ENCODE measurements at places on chromosomes 6 and 20. TPM values are rescaled to one million over a fixed set of nuclear protein-coding genes. Genes with fewer than 3 reads are reported as not detected.

- no peak for DNase-seq
These were observed 194.0 kb upstream of the RNF217 start for GRCh38 chr6:124768224-124768623.

DNA sequence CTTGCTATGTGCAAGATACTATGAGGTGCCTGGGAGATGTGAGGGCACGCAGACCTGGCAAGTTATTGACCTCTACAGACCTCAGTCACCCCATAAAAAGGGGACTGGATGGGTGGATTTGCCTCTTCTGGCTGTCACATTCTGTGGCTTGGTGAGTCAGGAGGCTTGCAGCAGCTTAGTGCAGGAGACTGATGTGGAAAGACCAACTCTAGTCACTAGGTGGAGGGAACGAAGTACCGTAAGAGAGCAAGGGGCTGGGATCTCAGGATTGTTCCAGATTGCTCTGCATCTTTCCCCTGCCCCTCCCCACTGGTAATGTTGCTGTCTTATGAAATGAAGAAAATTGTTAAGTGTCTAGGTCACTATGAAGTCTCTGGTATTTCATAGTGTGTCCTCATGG is 3.3 kb downstream of the MAPRE1 start:
- no peak for DNase-seq

- DNase-seq = no peak
These were observed 16.8 kb downstream of the SCML4 start for GRCh38 chr6:107807196-107807811.

DNA sequence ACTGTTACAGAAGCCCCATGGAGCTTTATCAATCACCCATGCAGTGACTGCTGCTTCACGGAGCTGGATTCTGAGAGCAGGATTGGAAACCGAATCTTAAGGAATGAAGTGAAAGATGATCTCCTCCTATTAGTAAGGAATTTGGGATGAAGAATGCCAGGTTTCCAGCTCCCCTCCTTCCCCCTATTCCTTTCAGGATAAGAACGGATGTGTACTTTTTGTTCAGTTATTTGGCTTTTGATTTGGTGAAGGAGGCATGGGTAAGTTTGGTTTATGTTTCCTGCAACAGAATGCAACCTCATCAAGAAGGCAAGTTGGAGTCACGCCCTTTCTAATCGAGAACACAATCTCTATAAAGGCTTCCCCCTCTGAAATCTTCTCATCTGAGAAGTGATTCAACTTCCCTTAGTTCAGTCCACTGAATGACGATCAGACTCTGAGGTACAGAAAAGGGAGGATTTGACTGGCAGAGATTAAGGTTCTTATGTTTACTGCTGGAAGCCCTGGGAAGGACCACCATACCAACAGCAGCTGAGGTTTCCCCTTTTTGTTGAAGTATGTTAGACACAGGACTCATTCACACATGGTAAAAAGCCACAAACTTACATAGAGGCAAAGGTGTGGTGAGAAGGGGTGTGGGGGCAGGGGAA is 5.5 kb downstream of the ELMO2 start:
- DNase-seq = peak; percentile 56

DNA sequence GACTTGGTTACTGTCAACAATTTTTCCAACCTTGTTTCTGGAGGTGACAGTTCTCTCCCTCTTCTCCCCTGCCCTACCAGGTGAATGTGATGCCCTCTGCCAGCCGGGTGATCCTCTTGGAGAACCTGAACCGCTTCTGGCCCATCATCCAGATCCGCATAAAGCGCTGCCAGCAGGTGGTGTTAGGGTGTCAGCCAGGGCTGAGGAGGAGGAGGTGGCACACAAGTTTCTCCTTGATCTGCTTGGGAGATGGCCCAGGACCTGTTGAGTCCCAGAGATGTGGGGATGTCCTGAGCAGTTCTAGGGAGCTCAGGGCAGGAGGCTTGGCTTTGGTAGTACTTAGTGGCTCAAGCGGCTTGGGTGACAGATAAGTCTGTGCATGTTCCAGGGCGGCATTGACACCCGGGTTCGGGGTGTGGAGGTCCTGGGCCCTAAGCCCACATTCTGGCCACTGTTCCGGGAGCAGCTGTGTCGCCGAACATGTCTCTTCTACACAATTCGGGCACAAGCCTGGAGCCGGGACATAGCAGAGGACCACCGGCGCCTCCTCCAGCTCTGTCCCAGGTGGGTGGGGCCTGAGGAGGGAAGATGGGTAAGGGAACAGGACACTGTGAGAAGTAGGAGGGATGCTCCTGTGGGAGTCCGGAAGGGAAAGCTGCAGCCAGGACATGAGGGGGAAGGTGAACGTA is 21.2 kb downstream of the CUL9 start:
- DNase-seq = no peak

DNA sequence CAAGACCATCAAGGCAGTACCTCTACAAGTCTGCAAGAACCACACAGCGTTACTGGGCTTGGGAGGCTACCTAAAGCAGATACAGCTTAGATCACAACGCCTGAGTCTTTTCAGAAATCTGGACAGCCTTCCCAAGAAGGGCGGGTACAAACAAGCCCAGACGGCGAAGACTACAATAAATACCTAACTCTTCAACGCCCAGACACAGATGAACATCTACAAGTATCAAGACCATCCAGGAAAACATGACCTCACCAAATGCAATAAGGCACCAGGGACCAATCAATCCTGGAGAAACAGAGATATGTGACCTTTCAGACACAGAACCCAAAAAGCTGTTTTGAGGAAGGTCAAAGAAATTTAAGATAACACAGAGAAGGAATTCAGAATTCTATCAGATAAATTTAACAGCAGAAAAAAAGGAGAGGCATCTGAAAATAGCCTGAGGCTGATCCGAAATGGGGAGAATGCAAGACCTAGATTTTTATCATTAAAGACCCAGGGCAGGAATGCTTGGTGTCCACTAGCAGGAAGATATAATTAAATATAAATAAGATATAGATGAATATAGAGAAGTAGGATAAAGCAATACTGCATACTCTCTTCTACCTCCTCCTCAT is 131.7 kb upstream of the COL21A1 start:
- DNase-seq = no peak

DNA sequence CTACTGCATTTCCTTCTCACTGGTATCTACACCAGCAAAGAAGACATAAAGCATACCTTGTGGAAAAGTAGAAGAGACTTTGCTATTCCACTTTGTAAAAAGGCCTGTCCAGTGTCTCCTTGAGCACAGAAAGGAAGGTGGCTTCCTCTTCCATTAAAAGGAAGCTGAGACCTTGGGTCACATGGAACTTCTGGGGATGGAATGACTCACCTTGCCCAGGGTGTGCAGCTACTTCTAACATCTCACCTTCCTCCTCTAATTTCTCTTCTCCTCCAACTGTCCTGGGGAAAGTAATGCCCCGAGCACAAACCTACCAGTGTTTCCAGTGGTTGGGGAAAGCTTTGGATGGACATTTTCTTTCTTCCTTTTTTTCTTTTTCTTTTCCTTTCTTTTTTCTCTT is 848.8 kb upstream of the MAP3K7 start:
- DNase-seq = no peak

The HLA-DMB gene
- 142 TPM for total RNA-seq

DNA sequence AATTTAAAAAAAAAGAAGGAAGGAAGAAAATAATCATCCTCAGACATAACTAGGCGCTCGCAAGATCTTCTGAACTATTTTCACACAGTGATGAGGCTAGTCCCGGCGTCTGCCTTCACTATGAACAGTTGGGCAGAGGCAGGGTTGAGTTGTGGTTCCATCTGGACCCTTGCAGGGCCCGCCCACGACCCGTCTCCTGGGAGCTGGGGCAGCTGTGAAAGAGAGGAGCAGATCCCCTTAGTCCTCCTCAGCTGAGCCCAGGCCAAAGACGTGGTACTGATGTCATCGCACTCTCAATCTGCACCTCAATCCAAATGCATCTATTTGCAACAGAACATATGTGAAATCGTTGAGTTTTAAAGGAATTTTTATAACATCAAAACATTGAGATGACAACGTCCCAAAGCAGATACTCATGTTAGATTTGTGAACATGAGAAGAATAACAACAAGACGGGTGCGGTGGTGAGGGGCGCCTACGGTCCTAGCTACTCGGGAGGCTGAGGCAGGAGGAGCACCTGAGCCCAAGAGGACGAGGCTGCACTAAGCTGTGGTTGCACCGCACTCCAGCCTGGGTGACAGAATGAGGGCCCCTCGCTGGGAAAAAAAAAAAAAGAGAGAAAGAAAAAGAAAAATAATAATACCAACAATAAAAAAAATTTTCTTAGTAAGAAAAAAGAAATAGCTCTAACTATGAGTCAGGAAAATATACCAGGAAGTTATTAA is 15.3 kb downstream of the TCFL5 start:
- DNase-seq = no peak

- DNase-seq = no peak
These were observed at the start of gene TFAP2C for GRCh38 chr20:56628873-56629463. Gene TFAP2C, plus strand, starts transcription at chr20:56629306. Its CDS starts 239 bp downstream, at chr20:56629545.

The BANF2 gene
- total RNA-seq = not detected

The PAK5 gene
- not detected for total RNA-seq

The FGD2 gene
- total RNA-seq = 37.1 TPM

DNA sequence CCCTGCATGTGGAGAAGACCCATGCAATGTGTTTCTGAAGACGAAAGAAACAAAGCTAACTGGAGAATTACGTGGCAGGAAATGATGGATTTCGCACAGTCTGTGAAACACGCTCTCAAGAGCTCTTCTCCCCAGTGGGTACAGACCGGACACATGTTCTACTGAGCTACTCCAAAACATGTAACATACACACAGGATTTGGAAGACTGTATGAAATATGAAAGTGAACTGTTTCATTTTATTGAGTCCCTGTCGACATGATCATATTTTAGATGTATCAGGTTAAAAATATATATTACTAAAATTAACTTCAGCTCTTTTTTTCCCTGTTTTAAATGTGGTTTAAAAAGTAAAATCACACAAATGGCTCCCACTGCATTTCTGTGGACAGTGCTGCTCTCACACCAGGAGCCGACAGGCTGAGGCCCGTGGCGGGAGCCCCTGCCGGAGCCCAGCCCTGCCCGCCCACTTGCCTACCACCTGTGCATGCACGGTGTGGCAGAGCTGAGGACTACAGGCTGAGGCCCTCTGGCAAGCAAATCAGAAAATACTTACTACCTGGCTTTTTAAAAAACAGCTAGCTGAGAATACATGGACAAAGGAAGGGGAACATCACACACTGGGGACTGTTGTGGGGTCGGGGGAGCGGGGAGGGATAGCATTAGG is 58.9 kb upstream of the NXT1 start:
- no peak for DNase-seq

DNA sequence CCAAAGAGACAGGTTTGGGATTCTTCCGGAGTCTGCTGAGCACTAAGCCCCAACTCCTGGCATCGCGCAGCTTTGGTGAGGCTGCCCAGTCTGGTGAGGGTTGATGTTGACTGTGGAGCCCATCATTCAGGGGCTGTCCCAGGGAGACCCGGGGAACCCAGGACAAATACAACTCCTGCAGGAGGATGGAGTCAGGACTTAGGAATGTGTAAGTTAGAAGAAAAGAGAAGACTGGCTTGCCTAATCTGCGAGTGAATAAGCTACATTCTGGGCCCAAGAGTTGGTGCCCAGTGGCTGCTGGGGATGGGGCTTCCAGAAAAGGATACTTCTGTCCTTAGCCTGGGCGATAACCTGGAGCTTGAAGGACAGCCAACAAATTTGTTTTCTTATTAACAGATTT is 47.9 kb downstream of the STK35 start:
- DNase-seq = no peak

GRCh38 chr6:21193790-21194475 is 399.6 kb upstream of the SOX4 start:
- no peak for DNase-seq

- no peak for DNase-seq
These were observed 14.0 kb upstream of the FAM50B start for GRCh38 chr6:3835055-3835731.

DNA sequence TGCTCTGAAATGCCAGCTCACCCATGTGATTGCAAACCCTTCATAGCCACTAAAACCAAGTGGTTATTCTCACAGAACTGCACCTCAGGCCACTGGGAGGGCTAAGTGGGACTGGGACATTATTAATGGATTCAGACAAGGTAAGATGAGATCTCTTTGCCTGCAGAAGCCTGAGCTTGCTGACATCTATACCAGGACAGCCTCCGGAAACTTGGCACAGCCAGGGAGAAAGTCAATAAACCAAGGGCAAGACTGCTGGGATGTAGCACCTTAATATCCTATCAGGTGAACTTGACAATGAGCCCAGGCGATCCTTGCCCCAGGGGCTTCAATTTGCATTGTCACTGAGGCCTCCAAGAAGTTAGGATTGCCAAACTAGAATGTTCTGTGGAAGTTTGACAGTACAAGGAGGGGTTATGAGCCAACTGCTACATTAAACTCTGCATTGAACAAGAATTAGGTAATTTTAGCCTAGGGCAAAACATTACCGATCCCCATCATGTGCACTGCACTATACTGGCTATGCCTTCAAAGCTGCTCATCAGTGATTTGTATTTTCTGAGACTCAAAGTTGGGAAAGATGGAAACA is 60.1 kb upstream of the RALGAPA2 start:
- no peak for DNase-seq

The PTGIS gene
- total RNA-seq = not detected

DNA sequence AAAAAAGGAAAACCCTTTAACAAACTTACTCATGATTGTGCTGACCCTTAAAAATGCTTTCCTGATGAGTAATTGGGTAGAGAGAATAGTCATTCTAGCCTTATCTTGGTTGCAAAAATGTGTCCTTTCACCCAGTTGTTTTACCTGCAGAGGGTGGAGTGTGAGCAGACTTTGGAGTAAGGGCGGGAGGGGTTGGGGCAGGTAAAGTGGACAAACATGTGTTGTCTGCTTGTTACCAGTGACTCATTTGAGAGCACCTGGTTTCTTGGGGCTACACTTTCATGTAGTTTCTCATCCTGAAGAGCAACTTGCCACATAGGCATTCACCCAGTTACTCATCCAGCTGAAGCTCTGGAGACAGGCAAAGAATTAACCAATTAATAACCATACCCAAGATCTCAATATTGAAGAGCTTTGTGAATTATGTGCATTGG is 121.1 kb downstream of the TNFRSF21 start:
- no peak for DNase-seq

The ARFRP1 gene
- total RNA-seq = 30.2 TPM

- DNase-seq = no peak
These were observed 198.1 kb upstream of the UST start for GRCh38 chr6:148548749-148549140.

GRCh38 chr6:4496284-4496683 is 279.9 kb upstream of the CDYL start:
- DNase-seq = no peak

DNA sequence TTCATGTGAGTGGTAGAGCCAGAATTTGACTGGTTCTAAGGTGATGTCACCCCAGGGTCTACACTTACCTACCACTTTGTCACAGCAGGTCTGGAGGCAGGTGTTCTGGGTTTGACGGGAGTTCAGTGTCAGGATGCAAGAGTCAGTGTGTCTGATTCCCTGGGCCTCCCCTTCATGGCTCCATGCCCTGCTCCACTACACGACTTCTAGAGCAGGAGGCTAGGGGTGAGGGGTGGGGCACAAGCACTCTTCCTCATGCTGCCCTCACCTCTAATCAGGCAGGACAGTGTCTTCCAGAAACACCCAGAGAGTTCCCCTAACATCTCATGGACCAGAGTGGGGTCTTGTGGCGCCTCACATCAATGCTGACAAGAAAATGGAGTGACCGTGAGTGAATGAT is 118.2 kb downstream of the CDC5L start:
- no peak for DNase-seq

The CRISP3 gene
- total RNA-seq = not detected

Measured in Karpas-422 (cell line).